ENCODE measurements at places on chromosomes 5 and 9.

- DNase-seq: no peak
Observed at GRCh38 chr9:2984491-2984890, 140.6 kb upstream of the PUM3 start.

- no peak for DNase-seq
Observed at GRCh38 chr9:69036799-69037198, 1.2 kb downstream of the FXN start.

- no peak for DNase-seq
Observed at GRCh38 chr9:4118666-4119065, 181.2 kb downstream of the GLIS3 start.

DNA sequence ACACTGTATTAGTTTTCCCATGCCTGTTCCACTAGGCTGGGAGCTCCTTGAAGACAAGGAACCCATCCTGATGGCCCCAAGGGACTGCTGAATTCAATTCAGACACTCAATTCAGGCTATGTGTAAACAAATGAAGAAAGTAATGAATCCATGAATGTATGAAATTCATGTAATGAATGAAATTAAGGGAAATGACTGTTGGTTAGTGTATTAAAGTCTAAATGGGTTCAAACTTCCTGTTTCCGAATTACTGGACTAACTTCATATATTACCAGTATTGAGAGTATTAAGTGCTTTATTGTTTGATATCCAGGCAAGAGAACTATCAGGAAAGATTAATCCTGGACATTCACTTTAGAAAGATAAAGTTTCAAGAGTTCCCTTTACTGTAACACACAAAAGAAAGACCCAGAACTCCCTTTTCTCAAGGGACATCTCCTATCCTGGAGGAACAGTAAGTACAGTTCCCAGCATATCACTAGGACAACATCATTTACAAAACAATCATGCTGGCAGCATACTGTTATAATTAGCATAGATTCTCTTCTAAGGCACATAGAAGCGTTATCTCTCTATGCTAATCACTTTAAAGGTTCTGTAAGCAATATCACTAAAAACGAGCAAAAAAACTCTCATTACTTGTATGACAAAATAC, 28.5 kb upstream of the IFNK start:
- DNase-seq: no peak

DNA sequence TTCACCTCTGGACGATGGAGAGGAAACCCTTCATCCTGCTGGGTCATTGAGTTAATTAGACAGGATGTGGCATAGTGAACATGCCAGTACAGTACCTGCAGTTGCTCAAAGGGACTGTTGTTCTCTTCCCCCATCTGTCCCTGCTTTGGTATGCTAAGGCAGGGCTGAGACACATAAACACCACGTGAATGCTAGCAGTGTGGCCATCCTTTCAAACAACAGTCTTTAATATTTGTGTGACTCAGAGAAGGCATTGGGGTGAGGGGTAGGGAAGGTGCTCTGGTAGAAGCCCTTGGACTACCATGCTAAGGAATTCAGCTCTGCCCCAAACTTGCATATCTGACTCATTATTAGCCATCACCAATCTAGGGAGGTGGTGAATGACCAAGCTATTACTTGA, 180.2 kb upstream of the ZNF618 start:
- DNase-seq: no peak

GRCh38 chr9:2616692-2617377, 4.8 kb upstream of the VLDLR start:
- no peak for DNase-seq

GRCh38 chr9:108759399-108759798, 96.4 kb downstream of the ACTL7B start:
- no peak for DNase-seq

DNA sequence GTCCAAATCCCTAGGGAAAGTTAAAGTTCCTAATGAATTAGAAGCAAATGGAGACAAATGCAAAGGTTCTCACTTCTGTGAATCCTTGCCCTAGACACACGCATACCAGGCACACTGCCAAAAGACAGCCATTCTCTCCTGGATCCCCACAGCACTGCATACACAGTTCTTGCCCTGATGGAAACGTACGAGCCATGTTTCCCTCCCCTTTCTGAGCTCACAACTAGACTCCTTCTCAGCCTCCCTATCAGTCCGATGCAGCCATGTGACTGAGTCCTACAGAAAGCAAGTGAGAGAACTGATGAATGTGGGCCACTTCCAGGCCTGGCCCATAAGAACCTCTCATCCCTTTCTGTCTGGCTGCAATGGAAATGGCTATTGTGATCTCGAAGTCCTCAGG, 92.0 kb downstream of the ZNF608 start:
- DNase-seq: no peak

DNA sequence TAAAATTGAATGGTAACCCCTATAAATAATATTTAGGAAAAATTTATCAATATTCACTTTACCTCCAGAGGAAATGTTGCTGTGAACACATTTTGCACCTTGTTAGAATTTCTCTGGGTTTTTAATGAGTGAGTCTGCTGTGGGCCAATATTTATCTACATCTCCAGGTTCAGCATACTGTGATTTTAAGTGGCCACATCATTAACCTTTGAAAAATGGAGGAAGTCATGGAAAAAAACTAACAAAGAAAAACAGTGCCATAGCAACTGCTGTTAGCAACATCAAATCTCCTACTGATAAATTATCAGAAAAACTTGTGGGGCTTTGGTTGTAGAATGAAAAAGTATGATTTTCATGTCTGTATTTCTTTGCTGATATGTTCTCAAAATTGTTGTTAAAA, 55.0 kb downstream of the CD180 start:
- DNase-seq: no peak

DNA sequence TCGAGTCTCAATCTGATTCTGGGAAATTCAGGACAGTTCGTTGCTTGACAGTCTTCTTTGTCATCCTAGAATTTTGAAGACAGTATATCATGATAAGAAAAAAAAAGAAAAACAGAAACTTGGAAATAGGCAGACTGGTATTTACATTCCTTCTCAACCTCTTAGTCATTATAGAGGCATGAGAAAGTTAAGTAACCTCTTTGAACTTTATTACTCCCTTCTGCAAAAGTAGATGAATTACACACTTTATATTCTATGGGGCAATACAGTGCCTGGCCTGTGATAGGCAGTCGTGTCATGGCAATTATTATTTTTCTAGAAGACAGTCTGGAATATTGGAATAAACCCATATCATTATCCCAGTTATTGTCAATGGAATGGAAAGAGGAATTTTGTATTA, 828.9 kb downstream of the TLR4 start:
- DNase-seq: no peak

GRCh38 chr5:16179936-16180788, 571 bp upstream of the MARCHF11 start:
- no peak for DNase-seq

DNA sequence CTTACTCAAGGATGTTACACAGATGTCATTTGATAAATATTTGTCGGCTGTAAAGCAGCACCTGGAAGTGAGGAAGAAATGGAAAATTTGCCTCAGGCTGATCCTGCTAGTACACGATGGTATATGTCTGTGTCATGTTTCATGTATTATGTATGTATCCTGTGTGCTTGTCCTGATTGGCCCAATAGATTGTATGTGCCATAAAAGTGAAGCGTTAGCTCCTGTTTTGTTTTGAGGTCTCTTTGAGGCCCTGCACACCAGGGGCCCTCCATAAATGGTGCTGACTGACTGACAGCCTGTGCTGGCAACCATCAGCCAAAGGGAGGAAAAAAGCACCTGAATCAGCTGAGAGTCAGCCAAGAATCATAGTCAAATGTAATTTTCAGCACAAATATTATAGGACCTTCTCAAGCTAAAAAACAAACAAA, 11.8 kb upstream of the LNPEP start:
- DNase-seq: no peak

GRCh38 chr9:133640160-133640559, 4.0 kb downstream of the DBH start:
- no peak for DNase-seq

Data from activated CD8-positive, alpha-beta memory T cell treated with anti-CD3 and anti-CD28 coated beads for 1 hour (primary cell).